Vagina (tissue), 2 donors: ENCODE measurements at places on chromosomes 5 and 9.

GRCh38 chr9:121743441-121744001 is 92.1 kb downstream of the DAB2IP start:
- DNase-seq, result no peak

DNA sequence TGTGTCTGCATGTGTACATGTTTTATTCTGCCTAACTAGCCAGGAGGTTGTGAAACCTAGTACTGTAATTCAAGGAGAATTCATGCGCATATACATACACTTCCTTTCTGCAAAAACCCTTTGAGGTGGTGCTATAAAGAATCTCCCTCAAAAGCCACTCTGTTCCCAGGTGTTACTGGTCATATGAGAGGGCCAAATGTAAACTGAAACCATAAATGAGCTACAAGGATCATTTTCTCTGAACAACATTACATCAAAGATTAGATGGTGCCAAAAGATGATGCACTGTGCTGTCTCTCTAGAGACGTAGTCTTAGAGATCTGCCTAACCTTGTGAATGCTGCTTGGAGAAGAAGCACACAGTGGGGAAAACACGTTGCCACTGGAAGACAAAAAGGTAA is 15.7 kb downstream of the NREP start:
- no peak for DNase-seq

DNA sequence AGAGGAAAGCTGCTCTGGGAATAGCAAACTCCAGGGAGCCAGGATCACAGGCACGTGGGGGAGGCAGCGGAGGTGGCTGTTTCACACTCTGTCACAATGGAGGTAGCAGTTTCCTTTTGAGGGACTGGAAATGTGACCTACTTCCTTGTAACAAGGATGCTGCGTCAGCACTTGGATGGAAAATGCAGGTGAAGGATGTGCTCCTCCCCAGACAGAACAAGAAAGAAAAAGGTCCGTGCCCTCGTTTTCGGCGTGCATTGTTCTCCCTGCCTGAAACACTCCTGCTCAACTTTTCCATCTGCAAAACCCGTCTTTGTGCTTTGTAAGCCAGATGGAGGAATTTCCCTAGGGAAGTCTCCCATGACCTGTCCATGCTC is 55.1 kb upstream of the SH3PXD2B start:
- no peak for DNase-seq

DNA sequence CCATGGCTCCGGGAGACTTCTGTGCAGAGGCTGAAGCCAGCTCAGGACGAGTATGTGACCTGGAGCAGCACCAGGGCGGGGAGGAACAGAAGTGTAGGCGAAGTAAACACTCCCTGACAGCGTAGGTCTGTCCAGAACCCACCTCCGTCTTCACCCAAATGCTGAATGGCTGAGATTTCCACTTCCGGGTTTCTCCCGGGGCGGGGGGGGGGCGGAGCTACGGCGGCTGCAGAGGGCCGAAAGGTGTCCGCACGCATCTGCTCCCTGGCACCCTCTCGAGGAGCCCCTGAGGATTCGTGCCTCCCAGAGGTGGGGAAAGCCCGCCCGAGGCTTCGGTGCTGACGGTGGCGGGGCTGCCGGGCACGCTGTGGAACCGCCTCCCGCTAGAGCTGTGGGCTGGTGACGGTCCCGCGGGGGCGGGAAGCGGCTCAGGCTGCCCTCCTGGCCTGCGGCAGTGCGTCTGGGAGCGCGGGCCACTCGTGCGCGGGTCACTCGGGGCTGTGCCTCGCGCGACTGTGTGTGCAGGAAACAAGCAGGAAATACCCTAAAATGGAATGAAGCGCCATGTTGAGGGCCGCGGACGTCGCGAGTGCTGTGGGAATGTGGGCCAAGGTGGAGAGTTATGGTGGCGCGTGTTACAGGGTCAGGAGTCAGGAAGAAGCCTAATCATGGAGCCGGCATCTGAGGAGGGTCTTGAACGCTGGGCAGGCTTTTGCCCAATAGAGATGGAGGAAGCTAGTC is 1425.4 kb downstream of the FOXD4L5 start:
- DNase-seq, result no peak

DNA sequence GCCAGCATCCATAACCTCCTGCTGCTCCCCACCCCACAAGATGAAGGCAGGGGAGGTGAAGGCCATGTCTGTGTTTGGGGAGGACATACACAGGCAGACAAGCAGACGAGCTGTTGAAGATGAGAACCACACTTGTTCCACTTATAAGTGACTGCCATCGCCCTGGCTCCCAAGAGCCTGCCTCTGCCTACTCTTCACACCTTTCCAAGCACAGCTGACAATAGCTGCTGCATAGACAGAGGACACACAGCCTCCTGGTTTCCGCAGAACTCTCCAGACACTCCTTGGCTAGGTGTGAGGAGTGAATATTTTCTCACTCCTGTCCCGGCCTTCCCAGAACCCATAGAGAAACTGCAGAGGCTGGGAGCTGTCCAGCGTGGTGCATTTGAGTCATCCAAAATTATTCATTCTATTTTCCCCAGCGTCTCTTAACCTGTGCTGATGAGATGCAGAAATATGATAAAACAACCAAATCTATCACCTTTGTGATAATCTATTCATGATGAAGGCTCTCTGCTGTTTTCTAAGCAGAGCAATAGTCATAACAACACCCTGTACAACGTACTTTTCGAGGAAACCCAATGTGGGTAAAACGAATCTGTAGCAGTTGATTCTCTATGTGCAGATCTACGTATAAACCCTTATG is 24.7 kb downstream of the KLF9 start:
- DNase-seq, result no peak

DNA sequence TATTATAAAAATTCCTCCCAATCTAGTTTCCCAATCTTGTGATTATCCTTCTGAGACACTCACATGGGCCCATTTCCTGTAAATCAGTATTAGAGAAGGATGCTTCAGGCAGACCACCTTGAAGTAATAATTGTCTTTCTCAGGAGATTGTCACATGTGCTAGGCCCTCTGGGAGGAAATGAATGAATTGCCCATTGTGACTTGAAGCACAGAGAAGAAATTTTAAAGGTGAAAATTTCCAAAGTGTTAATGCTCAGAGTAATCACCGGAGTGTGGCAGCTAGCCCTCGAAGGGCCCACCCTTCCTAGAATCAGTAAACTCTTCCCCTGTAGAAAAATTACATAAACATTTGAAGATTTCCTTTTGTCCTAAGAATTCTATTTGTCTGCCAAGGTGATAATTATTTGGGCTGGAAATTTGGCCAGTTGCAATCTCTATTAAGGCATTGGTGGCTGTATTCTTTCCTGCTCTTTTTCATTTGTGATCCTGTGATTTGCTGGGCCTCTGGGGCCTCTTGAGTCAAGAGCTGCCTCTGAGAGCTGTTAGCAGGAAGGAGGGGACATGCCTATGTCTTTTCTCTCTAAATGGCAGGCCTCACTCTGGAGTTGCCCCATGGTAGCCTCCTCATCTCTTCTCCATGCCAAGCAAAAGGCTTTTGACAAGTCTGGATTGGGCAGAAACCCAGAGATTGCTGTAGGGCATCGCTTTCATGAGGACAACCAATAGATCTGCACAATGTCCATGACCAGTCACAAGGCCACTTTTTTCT is 371.5 kb upstream of the ACTBL2 start:
- no peak for DNase-seq

- no peak for DNase-seq
Observed at GRCh38 chr5:137880313-137880712, 8.9 kb upstream of the PKD2L2 start.

DNA sequence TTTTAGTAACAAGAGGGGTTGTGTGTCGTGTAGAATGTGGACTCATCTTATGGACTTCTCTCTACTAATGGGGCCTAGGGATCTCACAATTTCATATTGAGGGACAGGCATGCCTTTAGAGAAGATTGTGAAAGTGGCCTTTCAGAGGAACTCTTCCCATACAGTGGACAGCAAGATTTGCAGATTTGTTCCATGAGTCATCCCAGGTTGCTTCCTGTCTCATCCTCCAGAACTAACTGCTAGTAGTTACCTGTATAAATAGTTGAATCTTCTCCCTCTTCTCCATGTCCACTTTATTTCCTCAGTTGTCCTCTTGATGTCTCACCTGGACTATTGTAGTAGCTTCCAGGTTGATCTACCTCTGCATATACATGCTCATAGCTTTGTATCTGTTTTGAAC is 997.5 kb upstream of the CTNND2 start:
- DNase-seq, result no peak

GRCh38 chr5:147223343-147223742 is 11.5 kb upstream of the STK32A start:
- DNase-seq, result no peak

GRCh38 chr5:114387433-114387832 is 25.6 kb downstream of the KCNN2 start:
- no peak for DNase-seq

- DNase-seq, result no peak
Observed at GRCh38 chr9:31519011-31519410, 865.4 kb upstream of the ACO1 start.

DNA sequence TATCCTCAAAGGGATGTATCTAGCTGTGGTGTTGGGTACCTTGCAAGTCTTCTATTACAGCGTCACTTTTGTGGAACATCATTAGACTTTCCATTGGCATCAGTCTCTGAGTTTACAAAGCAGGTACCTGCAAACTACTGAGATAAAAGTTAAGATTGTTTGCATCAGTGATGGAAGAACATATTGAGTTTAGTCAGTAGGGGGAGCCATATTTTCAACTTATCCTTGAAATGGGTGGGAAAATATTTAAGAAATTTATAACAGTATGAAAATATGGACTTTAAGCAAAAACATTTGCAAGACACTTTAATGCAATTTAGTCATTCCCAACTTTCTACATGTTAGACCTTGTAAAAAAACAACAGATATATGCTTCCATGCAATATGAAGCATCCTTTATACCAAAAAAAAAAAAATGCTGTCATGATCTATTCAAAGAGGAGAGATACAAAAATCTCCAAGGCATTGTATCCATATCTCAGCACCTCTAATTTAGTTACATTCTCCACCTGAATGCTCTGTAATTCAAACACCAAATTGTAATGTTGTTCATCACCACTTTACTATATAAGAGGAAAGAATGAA is 98.6 kb upstream of the ADAMTS19 start:
- no peak for DNase-seq
